ENCODE measurements at places on chromosomes 7 and 10.

- peak; percentile 69 for DNase-seq
These were observed 72.6 kb upstream of the PDLIM1 start for GRCh38 chr10:95363303-95363912.

GRCh38 chr7:5177060-5177459 lies 13.0 kb upstream of the WIPI2 start:
- DNase-seq = no peak

GRCh38 chr7:153886506-153887441 lies 165.4 kb upstream of the DPP6 start:
- no peak for DNase-seq

DNA sequence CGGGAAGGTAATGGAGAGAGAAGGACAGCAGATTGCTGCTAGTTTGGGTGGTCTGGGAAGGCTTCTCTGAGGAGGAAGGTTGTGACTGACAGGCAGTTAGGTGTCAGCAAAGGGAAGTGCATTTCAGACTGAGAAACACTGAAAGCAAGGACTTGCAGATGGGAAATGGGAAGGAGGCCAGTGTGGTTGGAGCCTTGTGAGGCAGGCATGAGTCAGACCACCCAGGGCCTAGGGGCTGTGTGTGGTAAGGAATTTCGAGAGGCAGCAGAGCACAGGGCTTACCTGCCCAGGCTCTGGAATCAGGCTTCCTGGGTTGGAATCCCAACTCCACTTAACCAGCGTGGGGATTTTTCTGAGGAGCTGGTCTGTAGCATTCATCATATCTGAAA lies 53.5 kb downstream of the NRF1 start:
- peak; percentile 96 for DNase-seq

GRCh38 chr10:31153692-31154091 lies 122.0 kb upstream of the ZNF438 start:
- DNase-seq = no peak

DNA sequence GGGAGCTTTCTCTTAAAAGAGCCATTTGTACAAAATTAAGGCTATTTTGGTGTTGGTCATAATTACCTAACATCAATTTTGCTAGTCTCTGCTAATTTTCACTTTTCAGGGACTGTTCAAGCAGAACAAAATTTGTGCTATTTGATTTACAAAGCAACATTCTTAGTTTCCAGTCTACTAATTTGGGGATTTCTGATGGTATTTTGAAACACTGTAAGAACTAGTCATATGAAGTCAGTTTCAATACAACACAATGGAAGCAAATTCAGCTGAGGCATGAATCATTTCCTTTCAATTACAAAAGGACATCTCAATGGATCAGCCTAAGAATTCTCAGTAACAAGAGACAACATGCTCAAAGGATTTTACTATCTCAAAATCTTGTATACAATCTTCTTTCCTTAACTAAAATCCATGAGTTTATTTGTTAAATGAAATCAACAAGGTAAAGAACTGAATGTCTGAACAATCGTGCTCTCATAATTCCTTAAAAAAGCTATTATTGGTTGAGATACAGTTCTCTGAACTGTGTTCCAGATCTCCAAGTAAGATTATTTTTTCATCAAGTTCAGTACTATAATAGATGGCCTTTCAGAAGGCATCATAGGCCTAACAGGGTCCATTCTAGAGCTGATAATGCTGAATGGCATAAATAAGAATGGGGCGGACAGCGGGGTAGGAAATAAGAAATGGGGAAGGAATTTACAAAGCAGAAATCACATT lies 144.6 kb downstream of the NRCAM start:
- DNase-seq = peak; percentile 63
